HFFc6 (cell line): ENCODE measurements at places on chromosomes 3 and 15.

GRCh38 chr3:183252973-183253527 lies at the start of gene B3GNT5:
B3GNT5 (plus strand) TSS chr3:183253253; CDS start chr3:183269799, 16,546 bp downstream.
- H3K4me3 ChIP-seq = peak within 1 kb of the TSS; percentile 75
- peaks cover 7% of the 10 kb centered on the region; the same call in 1 of the 2 replicates for H3K36me3 ChIP-seq
- no peaks in the 10 kb centered on the region for H3K4me1 ChIP-seq
- H3K27ac ChIP-seq = no peak within 1 kb of the TSS
- DNase-seq = no peak

GRCh38 chr15:74264081-74264501 lies 28.0 kb downstream of the CCDC33 start:
- no peaks in the 10 kb centered on the region for H3K4me1 ChIP-seq
- H3K27me3 ChIP-seq = peaks cover 60% of the 10 kb centered on the region
- no peak overlapping the region for H3K4me3 ChIP-seq
- no peaks in the 10 kb centered on the region for H3K36me3 ChIP-seq

- H3K4me3 ChIP-seq = no peak overlapping the region
- H3K4me1 ChIP-seq = no peaks in the 10 kb centered on the region
- H3K36me3 ChIP-seq = no peaks in the 10 kb centered on the region
- no peak for DNase-seq
These were observed 227.5 kb upstream of the MDFIC2 start for GRCh38 chr3:70539908-70540307.

DNA sequence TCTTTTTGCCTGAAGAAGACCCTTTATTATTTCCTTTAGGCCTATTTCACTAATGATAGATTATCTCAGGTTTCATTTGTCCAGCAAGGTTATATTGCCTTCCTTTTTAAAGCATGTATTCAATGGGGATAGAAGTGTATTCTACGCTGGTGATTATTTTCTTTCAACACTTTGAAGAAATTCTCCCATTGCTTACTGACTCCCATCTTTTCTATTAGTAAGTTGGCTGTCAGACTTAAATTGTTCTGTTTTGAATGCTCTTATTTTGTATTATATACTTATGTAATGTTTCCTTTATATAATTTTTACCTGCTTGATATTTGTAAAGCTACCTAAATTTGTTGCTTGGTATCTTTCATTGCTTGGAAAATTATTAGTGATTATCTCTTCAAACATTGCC lies 445.1 kb upstream of the RASGRP1 start:
- peaks cover 2% of the 10 kb centered on the region; the same call in 1 of the 2 replicates for H3K27me3 ChIP-seq
- no peak overlapping the region for H3K27ac ChIP-seq
- H3K4me1 ChIP-seq = peaks cover 14% of the 10 kb centered on the region
- no peak for DNase-seq
- no peak overlapping the region for H3K4me3 ChIP-seq

DNA sequence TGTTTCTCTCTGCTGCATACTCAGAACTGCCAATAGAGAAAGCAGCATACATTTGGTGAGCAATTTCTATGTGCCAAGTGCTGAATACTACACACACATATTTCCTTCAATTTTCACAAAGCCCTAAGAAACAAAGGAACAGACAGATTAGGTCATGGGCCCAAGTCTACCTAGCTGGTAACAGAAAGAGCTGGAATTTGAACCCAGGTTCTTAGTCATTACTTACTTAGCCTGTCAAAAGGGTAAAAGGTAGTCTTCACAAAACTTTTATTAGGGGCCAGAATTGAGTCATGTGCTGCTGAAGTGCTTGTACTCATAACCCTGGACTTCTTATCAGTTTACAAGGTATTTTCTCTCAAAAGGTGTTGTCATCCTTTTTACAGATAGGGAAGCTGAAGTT lies 10.4 kb upstream of the ABHD17C start:
- DNase-seq = no peak
- no peak overlapping the region for H3K27ac ChIP-seq
- peaks cover 23% of the 10 kb centered on the region for H3K27me3 ChIP-seq
- H3K4me3 ChIP-seq = no peak overlapping the region
- H3K36me3 ChIP-seq = no peaks in the 10 kb centered on the region

DNA sequence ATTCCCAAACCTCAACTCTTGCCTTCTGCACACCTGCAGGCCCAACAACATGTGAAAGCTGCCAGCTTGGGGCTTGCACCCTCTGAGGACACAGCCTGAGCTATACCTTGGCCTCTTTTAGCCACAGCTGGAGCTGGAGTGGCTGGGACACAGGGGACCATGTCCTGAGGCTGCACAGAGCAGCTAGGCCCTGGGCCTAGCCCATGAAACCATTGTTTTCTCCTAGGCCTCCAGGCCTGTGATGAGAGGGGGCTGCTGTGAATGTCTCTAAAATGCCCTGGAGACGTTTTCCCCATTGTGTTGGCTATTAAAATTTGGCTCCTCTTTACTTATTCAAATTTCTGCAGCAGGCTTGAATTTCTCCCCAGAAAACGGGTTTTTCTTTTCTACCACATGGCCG lies 7.2 kb downstream of the ZKSCAN7 start:
- peaks cover 1% of the 10 kb centered on the region for H3K27me3 ChIP-seq
- no peak overlapping the region for H3K27ac ChIP-seq
- peaks cover 43% of the 10 kb centered on the region for H3K36me3 ChIP-seq
- DNase-seq = no peak
- no peaks in the 10 kb centered on the region for H3K4me1 ChIP-seq

DNA sequence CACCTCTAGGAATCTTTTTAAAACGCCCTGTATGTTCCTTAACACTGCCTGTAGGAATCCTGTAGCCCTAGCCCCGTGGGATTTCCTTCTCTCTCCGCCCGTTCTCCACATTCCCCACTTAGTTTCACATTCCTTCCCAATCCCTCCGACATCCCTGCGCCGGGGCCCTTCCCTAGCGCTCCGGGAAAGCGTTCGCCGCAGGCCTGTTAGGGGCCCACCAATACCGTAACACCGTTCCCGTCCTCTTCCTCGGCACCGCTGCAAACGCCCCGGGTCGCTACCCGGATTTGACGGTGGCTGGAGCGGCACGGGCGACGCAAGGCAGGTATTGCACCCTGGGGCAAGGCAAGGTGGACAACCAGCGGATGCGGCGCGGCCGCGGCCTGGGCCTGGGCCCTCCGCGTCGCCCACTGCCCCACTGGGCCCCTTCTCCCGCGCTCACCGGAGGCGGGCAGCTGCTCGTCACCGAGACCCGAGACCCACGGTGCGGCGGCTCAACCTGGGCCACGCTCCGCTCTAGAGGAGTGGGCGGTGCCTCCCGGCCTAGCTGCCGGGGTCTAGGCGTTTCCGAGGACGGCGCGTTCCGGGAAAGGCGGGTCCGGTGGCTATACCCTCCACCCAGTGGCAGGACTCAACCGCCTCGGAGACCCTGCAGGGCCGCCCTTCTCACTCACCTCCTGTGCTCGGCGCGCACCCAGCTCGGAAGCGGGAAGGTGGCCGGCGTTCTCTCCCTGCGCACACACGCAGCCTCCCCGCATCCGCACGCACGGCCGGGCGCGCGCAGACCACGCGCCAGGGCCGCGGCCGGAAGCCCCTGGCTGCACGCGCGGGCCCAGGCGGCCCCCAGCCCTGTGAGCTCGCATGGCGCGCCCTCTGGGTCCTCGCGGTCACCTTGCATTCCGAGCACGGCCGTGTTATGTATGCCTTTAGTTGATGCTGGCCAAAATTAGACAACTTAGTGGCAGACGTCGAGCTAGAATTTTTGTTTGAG lies at the start of gene B3GALNT1:
B3GALNT1 (minus strand) TSS at position 789 of the 991 bp plus-strand sequence. CDS start 18,595 bp downstream, outside the sequence.
- H3K4me1 ChIP-seq = no peaks in the 10 kb centered on the region; the same call in 1 of the 2 replicates
- no peaks in the 10 kb centered on the region for H3K36me3 ChIP-seq
- peaks cover 3% of the 10 kb centered on the region; the same call in 1 of the 2 replicates for H3K27me3 ChIP-seq
- H3K4me3 ChIP-seq = peak within 1 kb of the TSS; percentile 83
- DNase-seq = no peak
- H3K27ac ChIP-seq = peak within 1 kb of the TSS; percentile 38; the same call in 1 of the 2 replicates

- H3K36me3 ChIP-seq = 0 out of 2 replicates have a peak, but pooled peaks cover 5% of the 10 kb centered on the region
- peaks cover 29% of the 10 kb centered on the region for H3K4me1 ChIP-seq
- DNase-seq = no peak
- H3K27ac ChIP-seq = no peak overlapping the region
These were observed 75.2 kb downstream of the BOC start for GRCh38 chr3:113286524-113286923.
